ENCODE measurements at places on chromosomes 2 and 18. TPM values are rescaled to one million over a fixed set of nuclear protein-coding genes. Genes with fewer than 3 reads are reported as not detected.

Gene IL1B
- 11.9 TPM for total RNA-seq

Gene BARD1
- total RNA-seq, result 13.6 TPM

Gene FSIP2
- total RNA-seq, result 0.13 TPM

Gene SLC9A4
- 0.03 TPM for total RNA-seq

Gene ERICH2
- 0.76 TPM for total RNA-seq

Gene ZNF24
- total RNA-seq, result 26.8 TPM

Gene CNDP2
- total RNA-seq, result 68.5 TPM

Gene CYP27C1
- under 0.01 TPM for total RNA-seq

Gene DAW1
- total RNA-seq, result 2.5 TPM

Gene CTAGE1
- 0.07 TPM for total RNA-seq

Gene SPEG
- 87.2 TPM for total RNA-seq

Gene NCKAP5
- 0.76 TPM for total RNA-seq

Gene GCG
- total RNA-seq, result not detected

Gene UGT1A5
- total RNA-seq, result not detected

Gene ABCG8
- total RNA-seq, result not detected

Gene PROKR1
- not detected for total RNA-seq

Gene PDE1A
- 9.7 TPM for total RNA-seq

Gene UBE2F
- total RNA-seq, result 38.1 TPM

Gene ST6GAL2
- 0.07 TPM for total RNA-seq

Gene SP140
- 0.52 TPM for total RNA-seq

Gene ANKRD30B
- 0.73 TPM for total RNA-seq

Gene CDH2
- 368 TPM for total RNA-seq

Gene EPAS1
- total RNA-seq, result 219 TPM

Measured in smooth muscle cell of the pulmonary artery (primary cell).